ENCODE measurements at places on chromosomes 5 and 9. TPM values are rescaled to one million over a fixed set of nuclear protein-coding genes. Genes with fewer than 3 reads are reported as not detected.

- no peaks in the 10 kb centered on the region for H3K36me3 ChIP-seq
- no peak overlapping the region for H3K4me3 ChIP-seq
- DNase-seq = no peak
These were observed 105.2 kb downstream of the GNAQ start for GRCh38 chr9:77926371-77926878.

DNA sequence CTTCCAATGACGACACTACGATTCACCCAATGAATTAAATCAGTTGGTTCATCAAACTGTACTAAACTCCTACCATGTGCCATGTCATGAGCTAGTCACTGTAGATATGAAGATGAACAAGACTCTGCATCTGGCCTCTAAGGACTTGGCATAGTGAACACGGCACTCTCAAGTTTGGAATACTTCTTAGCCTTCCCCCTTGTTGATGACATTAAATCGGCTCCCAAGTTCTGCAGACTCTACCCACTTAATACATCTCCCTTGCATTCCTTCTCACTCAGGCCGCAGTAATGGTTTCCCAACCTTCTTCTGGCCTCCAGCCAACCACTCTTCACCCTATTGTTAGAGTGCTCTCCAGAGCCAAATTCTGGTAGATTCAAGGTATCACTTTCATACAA is 184.7 kb downstream of the MAPKAP1 start:
- H3K27ac ChIP-seq = no peak overlapping the region
- DNase-seq = no peak
- H3K27me3 ChIP-seq = no peaks in the 10 kb centered on the region
- no peak overlapping the region for H3K4me3 ChIP-seq
- peaks cover 9% of the 10 kb centered on the region for H3K4me1 ChIP-seq
- no peaks in the 10 kb centered on the region for H3K36me3 ChIP-seq

DNA sequence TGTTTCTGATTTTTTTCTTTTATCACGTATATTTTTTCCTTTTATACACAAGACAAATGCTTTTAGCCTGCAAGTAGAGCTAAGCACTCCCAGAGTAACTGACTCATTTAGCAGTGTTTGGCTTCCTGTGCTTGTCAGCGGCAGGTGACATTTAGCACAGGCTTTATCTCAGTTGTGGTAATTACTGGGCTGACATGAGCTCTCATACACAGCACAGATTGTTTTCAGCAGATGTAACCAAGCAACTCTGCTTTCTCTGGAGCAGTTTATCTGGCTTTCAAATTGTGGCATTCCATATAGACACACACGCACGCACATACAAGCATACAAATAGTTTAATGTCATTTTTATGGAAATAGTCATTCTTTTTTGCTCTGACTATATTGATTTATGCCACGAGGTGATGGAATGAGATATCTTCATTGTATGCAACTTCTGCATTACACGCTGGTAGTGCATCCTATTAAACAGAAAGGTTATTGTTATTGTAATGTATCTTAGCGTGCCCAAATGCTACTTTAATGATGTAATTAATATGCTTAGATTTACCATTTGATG is 379.0 kb upstream of the GRAMD2B start:
- H3K4me1 ChIP-seq = peaks cover 2% of the 10 kb centered on the region
- no peaks in the 10 kb centered on the region for H3K36me3 ChIP-seq
- H3K4me3 ChIP-seq = no peak overlapping the region
- DNase-seq = no peak

DNA sequence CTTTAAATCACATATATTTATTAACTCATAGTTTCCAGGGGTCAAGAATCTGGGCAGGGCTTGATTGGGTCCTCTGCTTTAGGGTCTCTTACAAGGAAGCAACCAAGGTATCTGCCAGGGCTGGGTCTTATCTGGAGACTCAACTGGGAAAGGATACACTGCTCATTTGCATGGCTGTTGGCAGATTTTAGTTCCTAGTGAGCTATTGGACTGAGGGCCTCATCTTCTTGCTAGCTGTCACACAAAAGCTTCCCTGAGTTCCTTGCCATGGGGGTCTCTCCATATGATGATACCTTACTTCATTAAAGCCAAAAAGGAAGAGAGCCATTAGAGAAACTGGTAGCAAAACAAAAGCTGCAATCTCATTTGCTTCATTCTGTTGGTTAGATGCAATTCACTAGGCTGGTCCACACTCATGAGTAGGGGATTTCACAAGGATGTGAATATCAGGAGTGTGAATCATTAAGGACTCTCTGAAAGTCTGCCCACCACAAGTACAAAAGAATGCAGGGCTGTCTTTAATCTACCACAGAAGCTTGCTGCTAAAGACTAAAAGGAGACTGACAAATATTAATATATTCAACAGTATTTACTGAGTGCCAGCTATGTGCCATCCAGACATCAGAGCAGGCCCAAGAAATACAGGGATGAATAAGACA is 42.0 kb upstream of the TIMD4 start:
- H3K27me3 ChIP-seq = no peaks in the 10 kb centered on the region
- no peak overlapping the region for H3K4me3 ChIP-seq
- no peaks in the 10 kb centered on the region for H3K4me1 ChIP-seq
- H3K36me3 ChIP-seq = no peaks in the 10 kb centered on the region

Gene ZNF483
- total RNA-seq = 27.1 TPM

DNA sequence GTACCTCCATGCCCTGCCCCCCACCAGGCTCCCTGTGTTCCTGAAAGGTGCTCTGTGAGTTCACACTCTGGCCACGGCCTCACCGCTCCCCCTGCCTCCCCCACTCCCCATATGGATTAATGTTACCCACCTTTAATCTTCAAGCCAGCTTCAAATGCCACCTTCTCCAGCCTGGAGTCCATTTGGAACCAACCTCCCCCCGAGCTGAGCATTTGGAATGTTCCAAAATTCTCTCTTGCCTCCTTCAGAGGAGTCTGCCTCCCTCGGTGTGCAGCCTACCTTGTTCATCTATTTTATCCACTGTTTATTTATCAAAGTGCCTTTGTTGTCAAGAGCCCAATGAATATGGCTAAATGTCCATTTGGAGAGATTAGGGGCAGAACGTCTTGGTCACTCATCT is 4.3 kb downstream of the GOLGA2 start:
- no peak overlapping the region for H3K27ac ChIP-seq
- H3K36me3 ChIP-seq = no peaks in the 10 kb centered on the region
- DNase-seq = no peak
- peaks cover 2% of the 10 kb centered on the region for H3K4me1 ChIP-seq

GRCh38 chr9:119370816-119371215 is 1.6 kb upstream of the BRINP1 start:
- no peaks in the 10 kb centered on the region for H3K27me3 ChIP-seq
- H3K4me1 ChIP-seq = peaks cover 3% of the 10 kb centered on the region
- H3K36me3 ChIP-seq = no peaks in the 10 kb centered on the region
- H3K4me3 ChIP-seq = no peak overlapping the region

Gene CTXN3
- not detected for total RNA-seq

GRCh38 chr5:50663636-50664035 is 2.8 kb upstream of the PARP8 start:
- H3K4me3 ChIP-seq = no peak overlapping the region
- H3K27me3 ChIP-seq = no peaks in the 10 kb centered on the region
- DNase-seq = no peak

- H3K4me1 ChIP-seq = no peaks in the 10 kb centered on the region
- H3K27me3 ChIP-seq = no peaks in the 10 kb centered on the region
- no peak for DNase-seq
- H3K27ac ChIP-seq = no peak overlapping the region
- H3K4me3 ChIP-seq = no peak overlapping the region
These were observed 39.9 kb downstream of the ATG10 start for GRCh38 chr5:82011761-82012160.

GRCh38 chr5:122499585-122499984 is 187.5 kb downstream of the SNCAIP start:
- peaks cover 10% of the 10 kb centered on the region for H3K4me1 ChIP-seq
- H3K27ac ChIP-seq = no peak overlapping the region
- H3K36me3 ChIP-seq = no peaks in the 10 kb centered on the region
- DNase-seq = no peak

Gene IFNA21
- not detected for total RNA-seq

- H3K27me3 ChIP-seq = no peaks in the 10 kb centered on the region
- no peaks in the 10 kb centered on the region for H3K36me3 ChIP-seq
- DNase-seq = no peak
- H3K4me1 ChIP-seq = peaks cover 16% of the 10 kb centered on the region
- H3K27ac ChIP-seq = no peak overlapping the region
These were observed 2.0 kb downstream of the GLIPR2 start for GRCh38 chr9:36138496-36138895.

Gene PCDHGC5
- 1.6 TPM for total RNA-seq

DNA sequence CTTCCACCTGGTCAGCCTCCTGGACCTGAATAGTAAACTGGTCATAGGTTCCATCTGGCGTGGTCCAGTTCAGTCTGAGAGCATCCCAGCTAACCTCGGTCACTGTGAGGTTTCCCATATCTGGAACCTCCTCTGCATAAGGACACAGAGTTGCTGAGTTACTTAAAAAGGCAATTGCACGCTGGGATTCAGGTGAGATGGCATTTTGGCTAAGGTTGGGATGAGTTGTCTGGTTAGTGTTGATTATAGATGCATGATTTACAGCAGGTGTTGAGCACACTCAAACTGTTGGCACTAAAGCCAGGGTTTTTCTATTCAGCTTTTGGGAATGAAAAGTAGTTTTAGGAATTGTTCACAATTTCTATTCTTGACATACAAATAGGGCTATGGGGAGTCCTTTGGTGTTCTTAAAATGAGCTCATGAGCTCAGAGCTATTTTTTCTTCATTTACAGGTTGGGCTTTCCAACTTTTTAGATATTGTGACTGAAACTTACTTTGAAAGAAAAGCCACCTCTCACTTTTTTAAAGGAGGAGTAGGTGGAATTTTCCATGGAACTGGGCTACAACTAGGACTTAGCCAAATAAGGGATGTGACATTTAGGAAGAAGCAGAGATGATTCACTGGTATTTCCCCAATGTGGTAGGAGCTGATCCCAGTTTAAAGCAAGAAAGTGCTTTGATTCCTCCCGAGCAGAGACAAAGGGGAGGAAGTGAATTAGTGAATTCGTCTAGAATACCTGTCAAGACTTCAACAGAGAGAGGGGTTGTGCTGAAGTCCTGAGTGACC is 54.7 kb downstream of the TNC start:
- no peaks in the 10 kb centered on the region for H3K36me3 ChIP-seq
- DNase-seq = no peak
- no peaks in the 10 kb centered on the region for H3K4me1 ChIP-seq
- no peak overlapping the region for H3K4me3 ChIP-seq
- H3K27me3 ChIP-seq = no peaks in the 10 kb centered on the region
- no peak overlapping the region for H3K27ac ChIP-seq

Gene KIF20A
- 0.43 TPM for total RNA-seq

DNA sequence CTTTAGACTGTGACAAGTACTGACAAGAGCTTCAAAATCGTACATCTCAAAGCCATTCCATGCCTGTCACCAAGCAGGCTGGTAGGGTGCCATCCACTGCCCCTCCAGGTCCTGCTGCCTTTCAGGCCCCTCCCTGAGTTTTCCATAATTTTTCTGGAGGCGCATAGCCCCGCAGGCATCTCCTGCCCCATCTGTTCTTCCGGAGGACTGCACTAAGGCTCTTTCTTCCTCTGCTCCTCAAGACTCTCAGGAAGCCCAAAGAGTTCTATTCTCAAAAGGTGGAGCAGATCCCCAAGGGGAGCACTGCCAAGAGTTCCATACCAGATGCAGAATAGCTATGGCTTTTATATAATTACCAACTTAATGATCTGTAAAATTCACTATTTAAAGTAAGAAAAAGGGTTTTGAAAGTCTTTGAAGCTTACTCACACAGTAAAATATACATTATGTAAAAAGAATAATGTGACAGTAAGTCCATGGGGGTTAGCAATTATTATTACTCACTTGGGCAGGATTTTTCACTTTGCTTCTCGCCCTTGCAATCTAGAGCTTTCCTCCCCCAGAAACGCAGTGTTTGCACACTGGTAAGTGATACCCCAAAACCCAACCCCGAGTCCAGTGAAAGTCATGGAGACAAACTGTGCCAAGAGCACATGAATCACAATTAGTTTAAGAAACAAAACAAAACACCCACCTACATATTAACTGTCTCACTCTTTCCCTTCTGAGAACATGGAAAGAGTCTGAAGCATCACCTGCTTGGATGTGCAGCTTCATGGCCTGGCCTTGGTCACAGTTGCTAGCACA is 114.1 kb upstream of the DAPK1 start:
- H3K4me3 ChIP-seq = no peak overlapping the region
- H3K27ac ChIP-seq = no peak overlapping the region
- no peaks in the 10 kb centered on the region for H3K36me3 ChIP-seq
- H3K27me3 ChIP-seq = no peaks in the 10 kb centered on the region

Measured in ovary (tissue), 10 donors.